ENCODE measurements at places on chromosomes 3 and 15. TPM values are rescaled to one million over a fixed set of nuclear protein-coding genes. Genes with fewer than 3 reads are reported as not detected.

DNA sequence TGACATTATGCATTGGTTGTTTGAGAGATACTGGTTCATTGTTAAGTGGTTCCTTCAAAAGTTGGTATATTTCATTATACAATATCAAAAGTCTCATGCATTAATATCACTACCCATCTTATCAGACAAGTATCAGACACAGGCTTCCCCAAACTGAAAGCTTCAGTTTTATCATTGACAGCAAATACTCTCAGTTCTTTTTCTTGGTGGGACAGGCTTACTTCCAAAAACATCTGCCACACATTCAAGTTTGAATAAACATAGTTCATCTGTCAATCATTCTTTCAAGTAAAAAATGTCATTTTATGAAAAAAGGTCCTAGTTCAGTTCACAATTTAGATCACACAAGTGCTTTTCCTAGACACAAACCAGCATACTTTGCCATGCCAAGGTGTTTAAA lies 280.0 kb upstream of the TRIM42 start:
- H3K27me3 ChIP-seq: no peaks in the 10 kb centered on the region
- no peak overlapping the region for H3K4me3 ChIP-seq
- H3K4me1 ChIP-seq: no peaks in the 10 kb centered on the region
- no peak overlapping the region for H3K27ac ChIP-seq

The SLC22A13 gene
- not detected for total RNA-seq

DNA sequence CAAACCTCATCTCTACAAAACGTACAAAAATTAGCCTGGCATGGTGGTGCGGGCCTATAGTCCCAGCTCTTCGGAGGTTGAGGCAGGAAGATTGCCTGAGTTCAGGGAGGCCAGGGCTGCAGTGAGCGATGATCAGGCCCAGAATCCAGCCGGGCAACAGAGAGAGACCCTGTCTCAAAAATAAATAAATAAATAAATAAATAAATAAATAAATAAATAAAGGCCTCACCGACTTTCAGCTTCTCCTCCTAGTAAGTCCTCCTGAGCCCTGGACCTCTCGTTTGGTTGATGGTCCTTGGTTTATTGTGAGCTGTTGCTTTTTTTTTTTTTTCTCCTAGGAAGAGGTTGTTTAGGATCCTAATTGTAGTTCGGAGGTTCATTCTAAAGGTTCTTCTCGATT lies 25.1 kb downstream of the WDR73 start:
- DNase-seq: no peak
- H3K4me1 ChIP-seq: peaks cover 11% of the 10 kb centered on the region
- H3K36me3 ChIP-seq: peaks cover 28% of the 10 kb centered on the region
- no peaks in the 10 kb centered on the region for H3K27me3 ChIP-seq
- no peak overlapping the region for H3K27ac ChIP-seq

DNA sequence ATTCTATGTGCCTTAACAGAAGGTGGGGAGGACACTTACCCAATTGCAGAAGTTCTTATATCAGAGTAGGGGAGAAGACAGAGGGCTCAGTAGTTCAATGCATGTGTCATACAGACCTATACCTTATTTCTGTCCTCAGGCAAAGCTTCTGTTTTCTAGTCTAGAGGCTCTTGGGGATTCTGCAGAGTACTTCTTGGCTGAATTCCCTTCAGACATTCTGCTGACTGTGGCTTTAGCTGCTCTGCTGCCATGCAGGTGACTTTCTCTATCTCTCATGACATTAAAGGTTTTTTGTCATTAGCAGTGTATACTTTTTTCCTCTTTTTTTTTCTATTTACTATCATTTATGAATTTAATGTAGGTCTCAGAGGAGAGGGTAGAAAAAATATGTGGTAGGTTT lies 172.8 kb upstream of the PLSCR5 start:
- H3K27me3 ChIP-seq: no peaks in the 10 kb centered on the region
- DNase-seq: no peak
- H3K27ac ChIP-seq: no peak overlapping the region
- H3K4me1 ChIP-seq: no peaks in the 10 kb centered on the region
- no peak overlapping the region for H3K4me3 ChIP-seq

The EBLN2 gene
- total RNA-seq: not detected

The PLA2G4D gene
- total RNA-seq: not detected

DNA sequence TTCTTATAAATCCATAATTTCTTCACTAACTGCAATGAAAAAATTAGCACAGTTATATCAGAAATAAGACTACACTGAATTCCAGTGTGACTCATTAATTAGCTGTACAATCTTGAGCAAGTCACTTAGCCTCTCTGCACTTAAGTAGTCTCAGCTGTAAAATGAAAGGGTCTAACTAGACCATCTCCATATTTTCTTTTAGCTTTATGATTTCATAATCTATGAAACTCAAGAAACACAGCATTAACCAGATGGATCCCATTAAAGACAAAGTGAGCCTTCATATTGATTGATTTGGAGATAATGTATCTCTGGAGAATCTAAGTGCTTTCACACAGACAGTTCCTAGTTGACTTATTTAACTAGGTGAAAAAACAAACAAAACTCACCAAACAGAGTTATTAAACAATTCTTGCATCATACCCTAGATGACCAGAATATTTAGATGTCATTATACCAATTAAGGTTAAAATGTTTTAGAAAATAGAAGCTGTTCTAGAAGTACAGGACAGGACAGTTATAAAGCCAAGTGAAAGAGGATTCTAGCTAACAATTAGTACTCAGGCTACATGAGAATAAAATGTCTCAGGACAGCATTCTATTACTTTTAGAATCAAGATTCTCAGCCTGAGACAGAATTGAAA lies 11.2 kb downstream of the CSNK1G1 start:
- no peaks in the 10 kb centered on the region for H3K4me1 ChIP-seq
- DNase-seq: no peak
- peaks cover 18% of the 10 kb centered on the region for H3K36me3 ChIP-seq
- no peak overlapping the region for H3K27ac ChIP-seq
- H3K27me3 ChIP-seq: no peaks in the 10 kb centered on the region
- H3K4me3 ChIP-seq: no peak overlapping the region

GRCh38 chr3:14359348-14359747 lies 43.1 kb upstream of the SLC6A6 start:
- no peaks in the 10 kb centered on the region for H3K36me3 ChIP-seq
- peaks cover 25% of the 10 kb centered on the region for H3K4me1 ChIP-seq
- no peak overlapping the region for H3K27ac ChIP-seq
- H3K27me3 ChIP-seq: no peaks in the 10 kb centered on the region
- DNase-seq: no peak

The WDR93 gene
- not detected for total RNA-seq

DNA sequence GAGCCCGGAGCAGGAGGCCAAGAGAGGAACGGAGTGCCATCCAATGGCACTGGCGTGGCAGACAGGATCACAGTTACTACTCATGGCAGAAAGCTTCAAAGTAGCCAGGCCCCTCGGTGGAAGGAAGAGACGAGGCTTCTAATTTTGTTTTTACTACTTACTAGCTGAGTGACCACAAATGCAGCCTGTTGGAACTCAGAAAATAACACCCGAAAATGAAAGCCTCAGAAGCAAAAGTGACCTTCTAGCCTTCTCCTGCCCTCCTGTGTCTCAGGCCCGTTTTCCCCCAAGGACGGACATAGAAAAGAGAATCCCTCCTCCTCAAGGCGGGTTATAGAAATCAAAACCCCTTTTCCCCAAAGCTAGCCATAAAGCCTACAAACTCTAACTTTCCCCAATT lies 9.9 kb upstream of the STRA6 start:
- H3K4me3 ChIP-seq: no peak overlapping the region
- no peaks in the 10 kb centered on the region for H3K36me3 ChIP-seq
- peaks cover 8% of the 10 kb centered on the region for H3K4me1 ChIP-seq
- no peak for DNase-seq

GRCh38 chr3:121995161-121996137 lies 26.6 kb downstream of the ILDR1 start:
- peak overlapping the region; percentile 32 for H3K27ac ChIP-seq
- DNase-seq: peak; percentile 84

DNA sequence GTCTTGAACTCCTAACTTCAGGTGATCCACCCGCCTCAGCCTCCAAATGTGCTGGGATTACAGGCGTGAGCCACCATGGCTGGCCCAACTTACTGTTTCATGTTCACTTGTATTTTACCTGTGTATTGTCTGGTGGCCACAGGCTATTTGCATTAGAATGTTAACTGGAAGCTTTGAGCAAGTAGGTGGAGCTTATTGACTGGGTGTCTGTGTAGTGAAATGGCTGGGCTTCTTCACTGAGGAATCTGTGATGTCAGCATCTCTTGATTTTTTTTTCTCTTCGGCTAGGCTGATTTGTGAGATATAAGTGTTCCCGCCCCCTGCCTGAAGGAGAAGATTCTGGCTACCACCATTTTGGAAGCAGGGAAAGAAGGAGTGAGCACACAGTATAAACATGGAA lies 237.8 kb upstream of the PEX5L start:
- no peak overlapping the region for H3K4me3 ChIP-seq
- no peaks in the 10 kb centered on the region for H3K4me1 ChIP-seq
- H3K27me3 ChIP-seq: no peaks in the 10 kb centered on the region
- H3K36me3 ChIP-seq: no peaks in the 10 kb centered on the region
- no peak overlapping the region for H3K27ac ChIP-seq

DNA sequence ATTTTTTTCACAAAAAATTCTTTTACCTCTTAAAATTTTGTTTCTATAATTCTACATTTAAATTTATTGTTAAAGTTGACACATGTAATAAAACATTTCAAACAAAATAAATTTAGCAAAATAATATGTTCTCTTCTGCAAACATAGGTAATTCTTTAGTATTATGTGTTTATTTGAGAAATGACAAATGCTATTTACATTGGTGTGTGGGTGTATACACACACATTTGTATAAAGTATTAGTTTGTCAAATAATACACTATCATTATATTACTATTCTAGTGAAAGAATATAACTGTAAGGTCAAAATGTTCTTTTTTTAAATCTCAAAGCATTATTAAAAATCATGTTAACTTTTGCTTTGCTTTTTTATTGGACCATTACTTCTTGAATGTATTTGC lies 1370.6 kb downstream of the SI start:
- no peak for DNase-seq
- no peaks in the 10 kb centered on the region for H3K4me1 ChIP-seq
- H3K4me3 ChIP-seq: no peak overlapping the region
- H3K36me3 ChIP-seq: no peaks in the 10 kb centered on the region
- H3K27ac ChIP-seq: no peak overlapping the region

Measured in stomach (tissue), 19 donors.